ENCODE measurements at places on chromosomes 16 and 17.
A peak's percentile ranks its signal among the peaks of the same experiment; 100 is the strongest.

- DNase-seq = peak; percentile 21
These were observed 49.9 kb upstream of the CDR2 start for GRCh38 chr16:22424161-22424937.

- DNase-seq = no peak
These were observed 89.1 kb downstream of the NLK start for GRCh38 chr17:28131599-28131998.

- no peak for DNase-seq
These were observed 342.4 kb upstream of the TBX2 start for GRCh38 chr17:61057257-61057656.

DNA sequence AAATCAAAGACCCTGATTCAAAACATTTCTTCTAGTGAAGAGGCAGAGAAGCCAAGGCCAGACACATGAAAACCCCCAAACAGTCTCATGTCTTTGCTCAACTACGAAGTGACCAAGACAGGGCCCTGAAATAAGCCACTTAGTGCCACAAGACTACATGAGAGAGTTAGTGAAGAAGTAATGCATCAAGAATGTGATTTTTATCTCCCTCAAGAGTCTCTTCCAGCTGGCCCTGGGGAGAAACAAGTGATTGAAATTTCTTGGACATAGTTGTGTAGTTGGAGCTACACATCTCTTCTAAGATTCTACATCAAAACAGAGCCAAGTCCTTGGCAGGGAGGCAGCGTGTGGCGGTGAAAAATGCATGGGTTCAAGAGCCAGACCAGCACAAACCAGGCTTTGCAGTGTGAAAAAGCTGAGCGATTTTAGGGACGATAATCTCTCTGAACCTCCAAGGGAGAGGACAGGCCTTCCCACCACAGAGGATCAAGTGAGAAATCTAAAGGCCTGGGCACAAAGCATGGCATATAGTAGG lies 30.6 kb downstream of the LYRM1 start:
- no peak for DNase-seq

- DNase-seq = no peak
These were observed 5.4 kb downstream of the HIC1 start for GRCh38 chr17:2060385-2060658.

DNA sequence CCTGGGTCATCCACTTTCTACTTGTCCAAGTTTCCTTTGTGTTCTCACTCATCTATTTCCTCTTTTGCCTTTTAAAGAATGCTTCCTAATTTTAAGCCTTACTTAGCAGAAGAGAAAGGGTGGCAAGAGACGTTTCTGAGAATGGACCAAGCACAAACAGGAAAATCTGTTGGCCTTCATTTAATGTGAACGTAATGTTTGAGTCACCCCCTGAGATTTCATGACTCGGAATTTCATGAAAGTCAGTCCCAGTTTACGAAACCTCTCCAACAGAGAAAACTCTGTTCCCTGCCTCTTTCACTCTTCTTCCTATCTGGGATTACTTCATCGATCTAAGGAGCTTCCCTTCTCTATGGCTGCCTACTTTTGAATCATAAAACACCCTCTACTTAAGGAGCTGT lies at the start of gene CD300E:
Gene CD300E, minus strand, starts transcription at position 46 of the 401 bp plus-strand sequence. CDS start 117 bp downstream, outside the sequence.
- no peak for DNase-seq

GRCh38 chr17:33169580-33170285 lies 123.4 kb downstream of the ASIC2 start:
- DNase-seq = no peak

DNA sequence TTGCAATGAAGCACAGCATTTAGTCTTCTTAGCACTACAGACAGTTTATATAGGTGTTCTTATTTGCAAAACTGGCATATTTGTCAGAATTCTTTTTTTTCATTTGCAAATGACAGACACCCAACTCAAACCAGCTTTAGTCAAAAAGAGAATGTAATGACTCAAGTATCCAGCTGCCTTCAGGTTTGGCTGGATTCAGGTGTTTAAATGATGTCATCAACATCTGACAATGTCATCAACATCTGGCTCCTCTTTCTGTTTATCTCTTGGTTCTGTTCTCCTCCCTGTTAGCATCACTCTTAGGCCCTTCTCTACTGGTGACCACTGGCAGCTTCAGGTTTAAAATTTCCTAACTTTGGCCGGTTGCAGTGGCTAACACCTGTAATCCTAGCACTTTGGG lies 18.9 kb downstream of the TMC5 start:
- no peak for DNase-seq

DNA sequence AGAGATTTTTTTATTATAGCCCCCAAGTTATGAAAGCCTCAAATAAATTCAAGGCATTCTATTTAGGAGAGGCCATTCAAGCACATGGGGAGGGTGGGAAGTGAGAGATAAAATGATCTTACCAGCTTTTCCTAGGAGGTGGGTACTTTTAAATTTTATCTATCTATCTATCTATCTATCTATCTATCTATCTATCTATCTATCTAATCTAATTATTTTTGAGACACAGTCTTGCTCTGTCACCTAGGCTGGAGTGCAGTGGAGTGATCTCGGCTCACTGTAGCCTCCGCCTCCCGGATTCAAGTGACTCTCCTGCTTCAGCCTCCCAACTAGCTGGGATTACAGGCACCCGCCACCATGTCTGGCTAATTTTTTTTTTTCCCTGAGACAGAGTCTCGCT lies 182.3 kb downstream of the PARN start:
- no peak for DNase-seq

GRCh38 chr17:45090711-45091110 lies 29.6 kb downstream of the NMT1 start:
- DNase-seq = no peak

Measured in dorsolateral prefrontal cortex (tissue), 122 donors.